ENCODE measurements at places on chromosomes 7 and 10.

- DNase-seq = no peak
These were observed 54.2 kb downstream of the PTPRE start for GRCh38 chr10:127961071-127961470.

DNA sequence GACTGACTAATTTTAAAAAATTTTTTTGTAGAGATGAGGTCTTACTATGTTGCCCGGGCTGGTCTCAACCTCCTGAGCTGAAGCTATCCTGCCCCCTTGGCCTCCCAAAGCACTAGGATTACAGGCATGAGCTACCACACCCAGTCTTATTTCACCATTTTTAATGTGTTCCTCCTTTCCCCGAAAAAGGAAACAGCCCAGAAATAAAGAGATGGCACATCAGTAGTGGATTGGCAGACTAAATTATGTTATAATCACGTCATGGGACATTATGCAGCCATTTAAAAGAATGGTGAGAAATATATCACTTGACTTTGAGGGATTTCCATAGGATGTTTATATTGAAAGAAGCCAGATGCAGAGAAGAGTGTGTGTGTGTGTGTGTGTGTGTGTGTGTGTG is 40.5 kb downstream of the CAPZA2 start:
- no peak for DNase-seq

DNA sequence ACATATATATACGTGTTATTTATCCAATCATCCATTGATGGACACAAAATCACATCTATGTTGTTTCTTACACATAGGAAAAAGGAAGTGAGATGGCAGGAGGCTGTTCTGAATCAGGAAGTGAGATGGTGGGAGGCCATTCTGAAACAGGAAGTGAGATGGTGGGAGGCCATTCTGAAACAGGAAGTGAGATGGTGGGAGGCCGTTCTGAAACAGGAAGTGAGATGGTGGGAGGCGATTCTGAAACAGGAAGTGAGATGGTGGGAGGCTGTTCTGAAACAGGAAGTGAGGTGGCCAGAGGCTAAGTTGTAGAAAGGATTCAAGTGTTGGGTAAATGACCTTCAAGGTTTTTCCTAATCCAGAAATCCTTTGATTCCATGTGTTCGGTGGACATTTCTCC is 921.5 kb downstream of the TYW1 start:
- no peak for DNase-seq

- DNase-seq = no peak
These were observed 22.2 kb downstream of the SFMBT2 start for GRCh38 chr10:7388602-7389001.

DNA sequence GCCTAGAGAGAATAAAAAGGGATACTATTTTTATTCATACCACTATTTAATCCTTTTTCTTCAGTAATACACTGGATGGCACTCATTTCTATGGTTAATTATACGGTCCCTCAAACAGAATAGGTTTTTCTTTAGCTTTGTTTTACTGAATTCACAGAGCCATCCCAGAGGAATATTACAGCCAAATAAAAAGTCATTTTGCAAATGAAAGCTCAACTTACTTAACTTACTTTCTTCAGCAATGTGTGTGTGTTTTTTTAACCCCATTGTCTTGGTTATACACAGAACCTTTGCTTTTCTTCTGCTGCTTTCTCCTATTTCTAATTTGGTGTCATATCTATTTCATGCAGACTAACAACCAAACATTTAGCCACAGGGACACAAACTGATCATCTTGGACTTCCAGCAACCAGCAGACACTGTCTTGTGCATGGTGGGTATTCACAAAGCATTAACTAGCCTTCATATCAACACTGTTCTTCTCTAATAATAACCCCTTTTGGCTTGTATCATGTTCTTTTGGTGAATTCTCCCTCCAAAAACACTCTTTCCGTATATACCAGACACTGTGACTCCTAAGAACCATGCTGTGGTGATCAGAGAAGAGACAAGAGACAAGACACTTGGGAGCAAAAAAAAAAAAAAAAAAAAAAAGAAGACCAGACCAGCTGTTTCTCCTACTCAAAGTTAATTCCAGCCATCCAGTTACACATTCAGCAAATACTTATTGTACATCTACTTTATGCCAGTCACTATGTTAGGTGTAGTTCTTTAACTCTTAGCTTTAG is 40.4 kb downstream of the PIP4K2A start:
- DNase-seq = no peak

DNA sequence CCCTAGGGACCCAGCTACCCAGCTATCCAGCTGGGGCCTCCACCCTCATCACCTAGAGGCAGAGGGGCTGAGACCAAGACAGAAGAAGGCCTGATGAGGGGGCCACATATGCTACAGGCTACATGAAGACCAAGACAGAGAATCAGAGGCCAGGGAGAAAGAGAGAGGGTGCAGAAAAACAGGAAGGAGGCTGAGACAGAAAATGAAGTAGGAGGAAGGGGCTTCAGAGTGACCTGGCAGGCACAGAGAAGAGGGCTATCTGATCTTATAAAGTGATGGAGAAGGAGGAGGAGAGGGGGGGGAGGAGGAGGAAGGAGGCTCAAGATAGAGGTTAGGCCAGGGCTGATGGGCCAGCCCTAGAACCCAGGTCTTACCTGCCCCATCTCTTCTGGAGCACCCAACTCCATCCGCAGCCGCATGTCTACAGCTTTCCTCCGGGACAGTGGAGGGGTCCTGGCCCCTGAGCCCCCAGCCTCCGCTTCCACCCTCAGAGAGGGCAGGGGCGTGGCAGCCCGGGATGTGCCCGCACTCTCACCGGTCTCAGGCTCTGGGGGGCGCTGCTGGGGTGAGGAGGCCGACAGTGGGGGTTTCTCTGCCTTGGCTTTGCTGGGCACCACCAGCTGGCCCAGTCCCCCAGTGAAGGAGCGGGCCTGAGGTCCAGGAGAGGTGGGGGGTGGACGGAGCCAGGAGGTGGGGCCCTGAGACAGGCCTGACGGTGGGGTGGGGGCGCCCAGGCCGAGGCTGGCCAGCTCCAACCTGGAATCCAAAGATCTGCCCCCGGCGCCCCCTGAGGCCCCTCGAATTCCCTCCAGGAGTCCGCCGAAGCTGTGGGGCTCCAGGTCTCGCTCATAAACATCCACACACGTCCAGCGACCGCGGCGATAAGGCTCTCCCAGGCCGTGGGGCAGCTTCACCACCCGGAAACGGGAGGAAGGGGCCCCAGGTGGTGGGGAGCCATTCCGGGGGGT is 1.8 kb downstream of the TSC22D4 start:
- no peak for DNase-seq

- no peak for DNase-seq
These were observed 57.4 kb upstream of the TFEC start for GRCh38 chr7:116087984-116088383.

- DNase-seq = peak; percentile 47
These were observed 289.6 kb downstream of the SFMBT2 start for GRCh38 chr10:7121154-7121797.

DNA sequence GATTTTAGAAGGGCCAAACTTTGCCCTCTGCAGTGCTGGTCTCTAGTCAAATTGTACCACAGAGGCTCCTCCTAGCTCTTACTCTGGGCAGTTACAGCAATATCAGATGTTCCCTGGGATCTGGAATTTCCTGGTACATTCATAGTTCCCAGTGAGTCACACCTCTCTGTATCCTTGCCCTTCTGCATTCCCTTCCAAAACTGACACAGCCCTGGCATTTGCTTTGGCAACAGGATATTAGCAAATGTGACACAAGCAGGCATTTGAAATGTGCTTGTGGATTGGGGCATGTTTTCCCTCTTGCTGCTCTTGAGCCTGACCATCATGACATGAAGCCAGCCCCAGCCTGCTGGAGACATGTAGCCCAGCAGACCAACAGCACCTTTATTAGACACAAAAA is 284.7 kb upstream of the AKR1E2 start:
- no peak for DNase-seq

- no peak for DNase-seq
These were observed 119.8 kb downstream of the TWIST1 start for GRCh38 chr7:18997477-18998150.

DNA sequence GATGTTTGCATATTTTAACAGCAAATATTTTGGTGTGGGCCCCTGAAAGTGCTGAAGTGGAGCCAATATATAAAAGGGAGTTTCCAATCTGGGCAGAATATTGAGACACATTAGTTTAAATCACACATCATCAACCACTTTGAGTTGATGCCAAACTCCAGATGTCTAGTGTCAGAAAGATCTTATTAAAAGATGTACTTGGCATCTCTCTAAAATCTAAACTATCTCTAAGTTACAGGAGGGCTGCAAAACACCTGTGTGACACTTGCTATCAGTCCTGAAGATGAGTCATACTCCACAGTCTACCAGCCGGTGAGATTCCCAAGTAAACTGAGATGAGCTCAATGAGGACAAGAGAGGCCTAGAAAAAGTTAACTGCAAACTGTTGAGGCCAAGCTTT is 11.4 kb downstream of the JAZF1 start:
- no peak for DNase-seq

DNA sequence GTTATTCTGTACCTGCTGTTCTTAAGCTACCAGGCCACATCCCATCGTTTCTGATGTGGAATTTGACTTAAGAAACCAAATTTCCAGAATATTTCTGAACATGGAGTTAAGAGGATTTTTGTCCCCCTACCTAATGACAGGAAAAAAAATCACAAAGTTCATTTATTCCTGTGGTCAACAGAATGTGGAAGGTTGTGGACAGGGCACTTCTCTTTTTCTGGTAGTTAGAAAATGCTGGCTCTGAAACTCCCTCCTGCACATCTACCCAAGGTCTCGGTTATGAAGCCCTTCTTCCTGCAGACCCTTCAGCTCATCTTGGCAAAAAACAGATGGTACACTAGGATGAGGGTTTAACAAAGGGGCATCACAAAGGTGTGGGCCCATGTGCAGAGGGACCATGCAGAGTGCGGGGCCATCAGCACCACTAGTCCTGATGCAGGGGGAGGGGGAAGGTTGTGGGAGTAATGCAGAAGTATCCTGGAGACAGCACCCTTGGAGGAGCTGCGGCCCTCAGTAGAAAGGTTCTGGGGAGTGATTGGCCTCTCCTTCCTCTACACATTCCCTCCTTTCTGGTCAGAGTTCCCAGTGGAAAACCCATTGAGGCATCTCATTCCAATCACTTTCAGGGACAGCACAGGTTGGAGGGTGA is 9.8 kb downstream of the ALOX5 start:
- no peak for DNase-seq

- no peak for DNase-seq
These were observed 65.7 kb upstream of the PARD3 start for GRCh38 chr10:34880817-34881216.

DNA sequence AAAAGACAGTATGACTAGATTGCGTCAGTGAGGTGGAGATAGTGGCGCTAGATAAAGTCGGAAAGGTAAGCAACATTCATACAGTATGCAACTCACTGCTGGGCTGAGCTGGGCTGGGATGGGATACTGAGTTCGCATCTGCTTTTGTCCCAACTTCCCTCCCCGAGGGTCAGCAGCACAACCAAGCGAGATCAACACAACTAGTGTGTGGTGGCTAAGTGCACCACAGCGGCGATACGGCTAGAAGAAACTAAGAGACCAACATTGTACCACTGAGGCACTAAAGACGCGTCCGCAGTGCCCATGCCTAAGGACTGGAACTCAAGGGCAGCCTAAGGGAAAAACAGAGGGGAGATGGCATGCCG is 467 bp downstream of the EXOSC1 start:
- DNase-seq = no peak

- DNase-seq = no peak
These were observed 116.4 kb upstream of the MKI67 start for GRCh38 chr10:128242641-128243040.

DNA sequence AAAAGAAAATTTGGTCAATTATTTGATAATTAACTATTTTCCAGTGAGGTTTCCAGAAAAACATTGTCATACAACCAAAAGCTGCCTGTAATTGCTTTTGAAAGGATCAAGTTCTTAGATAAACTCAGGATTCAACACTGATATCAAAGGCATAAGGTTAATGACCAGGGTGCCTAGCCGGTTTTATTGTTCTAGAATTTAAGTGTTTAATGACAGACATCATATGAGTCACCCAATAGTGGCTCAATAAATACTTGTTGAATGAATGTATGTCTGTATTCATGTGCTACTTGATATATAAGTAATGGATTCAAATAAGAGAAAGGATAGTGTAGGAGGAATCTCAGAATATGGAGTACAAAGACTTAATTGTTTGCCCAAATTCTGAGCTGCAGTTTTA is 196.1 kb upstream of the LRGUK start:
- no peak for DNase-seq

GRCh38 chr10:10128387-10128786 is 889.3 kb upstream of the CELF2 start:
- no peak for DNase-seq

DNA sequence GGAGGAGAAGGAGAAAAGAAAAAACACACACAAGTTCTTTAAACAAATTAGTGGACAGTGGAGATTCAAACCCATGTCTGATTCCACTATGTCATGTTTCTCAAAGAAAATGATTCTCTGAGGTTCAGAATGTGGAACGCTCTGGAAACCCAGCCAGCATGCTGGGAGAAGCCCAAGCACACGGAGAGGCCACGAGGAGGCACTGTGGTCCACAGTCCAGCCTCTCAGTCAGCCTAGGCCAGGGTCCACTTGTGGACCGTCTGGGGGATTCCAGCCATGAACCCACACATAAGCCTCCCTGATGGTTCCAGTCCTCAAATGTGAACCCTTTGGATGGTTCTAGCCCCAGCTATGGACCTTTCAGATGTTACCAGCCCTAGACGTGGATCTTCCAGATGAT is 73.4 kb downstream of the CAV1 start:
- no peak for DNase-seq

DNA sequence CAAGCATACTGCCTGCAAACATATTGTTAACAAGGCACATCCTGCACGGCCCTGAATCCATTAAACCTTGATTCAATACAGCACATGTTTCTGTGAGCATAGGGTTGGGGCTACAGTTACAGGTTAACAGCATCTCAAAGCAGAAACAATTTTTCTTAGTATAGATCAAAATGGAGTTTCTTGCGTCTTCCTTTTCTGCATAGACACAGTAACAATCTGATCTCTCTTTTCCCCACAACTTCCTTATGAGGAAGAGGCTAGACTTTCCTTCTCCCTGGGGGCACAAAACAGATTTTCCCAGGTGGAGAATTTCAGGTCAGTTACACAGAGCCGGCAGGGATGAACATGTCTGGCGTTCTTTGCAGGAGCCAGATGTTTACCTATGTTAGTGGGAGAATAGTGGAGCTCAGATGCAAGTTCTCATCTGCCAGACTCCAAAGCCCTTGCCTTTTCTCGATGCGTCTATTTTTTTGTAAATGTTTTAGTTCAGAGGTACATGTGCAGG is 37.5 kb upstream of the PFKFB3 start:
- DNase-seq = no peak

DNA sequence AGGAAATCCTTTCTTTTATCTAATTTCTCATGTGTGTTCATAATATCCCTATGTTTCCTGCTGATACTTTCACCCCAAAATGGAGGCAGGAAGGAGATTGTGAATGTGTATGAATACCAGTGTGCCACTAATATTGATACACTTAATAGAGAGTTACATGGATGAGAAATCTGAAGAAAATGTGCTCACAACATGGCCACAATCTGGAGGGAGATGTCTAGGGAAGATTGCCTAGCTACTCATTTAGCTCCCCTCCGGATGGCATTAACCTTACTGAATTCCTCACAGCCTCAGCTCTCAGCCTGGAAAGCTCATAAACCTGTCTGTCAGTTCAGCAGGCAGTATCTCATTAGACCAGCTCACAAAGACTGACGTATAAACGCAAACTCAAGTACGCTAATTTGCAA is 23.4 kb upstream of the DMTF1 start:
- no peak for DNase-seq
